ENCODE measurements at places on chromosomes 1 and 21.

GRCh38 chr1:19028110-19028509 lies 71.6 kb upstream of the IFFO2 start:
- no peak for DNase-seq

DNA sequence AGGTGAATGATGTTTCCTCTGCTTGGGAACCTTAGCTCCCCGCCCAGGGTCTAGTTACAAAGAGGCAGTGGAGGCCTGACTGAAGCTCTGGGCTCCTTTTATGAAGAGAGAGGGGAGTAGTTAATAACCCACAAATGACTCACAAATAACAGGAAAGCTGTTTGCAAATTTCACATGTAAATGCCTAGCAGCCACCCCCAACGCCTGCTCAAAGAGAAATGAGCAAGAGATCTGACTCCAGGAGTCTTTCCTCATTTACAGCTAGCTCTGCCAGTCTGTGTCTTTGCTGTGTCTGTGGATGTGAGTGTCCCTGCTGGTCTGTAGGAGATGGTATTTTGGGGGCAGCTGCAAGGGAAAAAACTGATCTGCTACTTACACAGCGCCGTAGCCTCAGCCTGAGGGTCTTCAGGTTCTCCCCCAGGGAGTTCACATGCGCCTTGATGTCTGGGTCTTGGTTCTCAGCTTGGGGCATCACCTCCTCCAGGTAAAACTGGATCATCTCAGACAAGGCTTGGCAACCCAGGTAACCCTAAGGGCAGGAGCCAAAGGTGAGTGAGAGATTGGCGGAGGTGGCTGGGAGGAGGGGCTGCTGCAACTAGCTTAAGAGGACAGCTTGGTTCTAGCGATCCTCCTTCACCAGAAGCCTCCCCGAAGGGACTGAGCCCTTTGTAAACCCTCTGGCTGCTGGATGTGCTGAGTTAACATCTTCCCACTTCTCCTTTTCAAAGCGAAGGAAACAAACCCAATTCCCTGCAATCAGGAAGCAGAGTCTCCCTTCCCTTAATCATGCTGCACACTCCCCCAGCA lies at the start of gene IL19:
Gene IL19, plus strand, starts transcription at position 243 of the 807 bp plus-strand sequence. CDS start 65,890 bp downstream, outside the sequence.
- no peak for DNase-seq

GRCh38 chr1:222546548-222547259 lies 1.2 kb downstream of the HHIPL2 start:
- DNase-seq = no peak

- no peak for DNase-seq
Measured at GRCh38 chr1:67747671-67748546, 62.9 kb downstream of the GADD45A start.

DNA sequence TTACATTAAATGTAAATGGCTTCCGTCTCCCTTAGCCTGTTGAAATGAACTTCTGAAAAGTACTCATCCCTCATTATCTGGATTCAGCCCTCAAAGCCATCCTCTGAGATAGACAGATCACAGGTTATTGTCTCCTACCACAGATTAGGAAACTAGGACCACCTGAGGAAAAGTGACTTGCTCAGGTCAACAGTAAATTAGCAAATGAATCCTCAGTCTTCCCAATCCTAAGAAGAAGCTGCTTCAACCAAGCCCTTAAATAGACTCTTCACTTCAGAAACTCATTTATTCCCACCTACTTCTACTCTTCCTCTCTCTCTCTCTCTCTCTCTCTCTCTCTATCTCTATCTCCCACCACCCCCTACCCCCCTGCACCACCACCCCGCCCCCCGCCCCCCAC lies 152.3 kb downstream of the DMRTA2 start:
- no peak for DNase-seq

- no peak for DNase-seq
Measured at GRCh38 chr21:42568866-42569731, 55.4 kb downstream of the SLC37A1 start.
